ENCODE measurements at places on chromosomes 7 and 10. TPM values are rescaled to one million over a fixed set of nuclear protein-coding genes. Genes with fewer than 3 reads are reported as not detected.
A peak's percentile ranks its signal among the peaks of the same experiment; 100 is the strongest.

GIMAP6 gene
- total RNA-seq = 11.9 TPM

DNA sequence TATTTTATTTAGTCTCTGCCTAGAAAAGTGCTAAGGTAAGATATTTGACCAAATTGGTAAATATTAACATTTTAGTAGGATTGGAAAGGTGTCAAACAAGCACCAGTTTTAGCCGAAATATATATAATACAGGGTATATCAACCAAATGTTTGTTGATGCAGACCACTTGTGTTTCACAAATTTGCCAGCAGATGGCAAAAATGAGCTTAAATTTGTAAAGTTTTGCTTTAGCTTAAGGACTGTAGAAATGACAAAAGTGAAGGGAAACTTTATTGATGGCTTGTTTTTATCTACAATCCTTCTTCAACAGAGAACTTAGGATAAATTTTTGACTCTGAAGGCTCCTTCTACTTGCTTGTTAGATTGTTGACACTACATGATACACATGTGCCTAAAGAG, 4.8 kb upstream of the POLR1F start:
- H3K36me3 ChIP-seq = no peaks in the 10 kb centered on the region
- no peak overlapping the region for H3K27ac ChIP-seq
- H3K4me1 ChIP-seq = peaks cover 7% of the 10 kb centered on the region
- no peak overlapping the region for H3K4me3 ChIP-seq
- H3K27me3 ChIP-seq = no peaks in the 10 kb centered on the region
- DNase-seq = no peak

DNA sequence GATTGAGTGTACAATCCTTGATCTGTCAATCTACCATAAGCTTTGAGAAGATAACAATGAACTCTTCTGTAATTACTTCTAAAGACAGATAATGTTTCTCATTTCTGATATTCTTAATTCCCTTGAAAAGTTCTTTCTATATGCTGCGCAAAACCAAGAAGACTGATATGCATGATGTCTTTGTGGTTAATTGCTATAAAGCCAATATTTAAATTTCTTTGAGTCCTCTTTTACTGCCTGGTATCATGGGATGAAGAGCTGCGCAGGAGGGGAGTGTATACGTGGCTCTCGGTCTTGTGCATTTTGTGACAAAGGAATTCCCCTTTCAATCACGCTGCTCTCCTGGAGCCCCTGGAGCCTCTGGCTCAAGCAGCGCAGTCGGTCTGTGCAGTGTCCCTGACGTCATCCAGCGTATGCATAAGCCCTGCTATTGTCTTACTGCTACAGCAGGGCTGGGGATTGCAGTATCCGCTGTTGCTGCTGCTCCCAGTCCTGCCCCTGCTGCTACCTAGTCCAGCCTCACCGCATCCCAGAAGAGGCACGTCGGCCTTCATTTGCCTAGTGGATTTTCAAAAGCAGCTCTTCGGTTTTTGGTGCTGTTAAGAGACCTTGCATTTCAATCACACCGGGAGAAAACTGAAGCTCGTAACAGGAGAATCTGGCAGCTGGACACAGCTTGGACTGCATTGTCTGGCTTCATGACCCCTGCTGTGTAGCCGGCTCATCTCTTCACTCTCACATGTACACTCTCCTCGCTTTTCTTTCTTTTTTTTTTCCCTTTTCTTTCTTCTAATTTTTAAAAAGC, 66.7 kb downstream of the ST7 start:
- H3K27ac ChIP-seq = peak overlapping the region; percentile 72
- peak; percentile 93 for DNase-seq
- H3K27me3 ChIP-seq = no peaks in the 10 kb centered on the region
- peaks cover 33% of the 10 kb centered on the region for H3K4me1 ChIP-seq
- H3K36me3 ChIP-seq = no peaks in the 10 kb centered on the region

MUC12 gene
- total RNA-seq = 0.14 TPM

NXPH1 gene
- not detected for total RNA-seq

SLC39A12 gene
- not detected for total RNA-seq

LMBR1 gene
- 43.9 TPM for total RNA-seq

- H3K4me1 ChIP-seq = peaks cover 60% of the 10 kb centered on the region
- H3K36me3 ChIP-seq = no peaks in the 10 kb centered on the region
- no peak for DNase-seq
- H3K27ac ChIP-seq = peak overlapping the region; percentile 84
These were observed 95.5 kb downstream of the CTBP2 start for GRCh38 chr10:125064681-125065492.

DNA sequence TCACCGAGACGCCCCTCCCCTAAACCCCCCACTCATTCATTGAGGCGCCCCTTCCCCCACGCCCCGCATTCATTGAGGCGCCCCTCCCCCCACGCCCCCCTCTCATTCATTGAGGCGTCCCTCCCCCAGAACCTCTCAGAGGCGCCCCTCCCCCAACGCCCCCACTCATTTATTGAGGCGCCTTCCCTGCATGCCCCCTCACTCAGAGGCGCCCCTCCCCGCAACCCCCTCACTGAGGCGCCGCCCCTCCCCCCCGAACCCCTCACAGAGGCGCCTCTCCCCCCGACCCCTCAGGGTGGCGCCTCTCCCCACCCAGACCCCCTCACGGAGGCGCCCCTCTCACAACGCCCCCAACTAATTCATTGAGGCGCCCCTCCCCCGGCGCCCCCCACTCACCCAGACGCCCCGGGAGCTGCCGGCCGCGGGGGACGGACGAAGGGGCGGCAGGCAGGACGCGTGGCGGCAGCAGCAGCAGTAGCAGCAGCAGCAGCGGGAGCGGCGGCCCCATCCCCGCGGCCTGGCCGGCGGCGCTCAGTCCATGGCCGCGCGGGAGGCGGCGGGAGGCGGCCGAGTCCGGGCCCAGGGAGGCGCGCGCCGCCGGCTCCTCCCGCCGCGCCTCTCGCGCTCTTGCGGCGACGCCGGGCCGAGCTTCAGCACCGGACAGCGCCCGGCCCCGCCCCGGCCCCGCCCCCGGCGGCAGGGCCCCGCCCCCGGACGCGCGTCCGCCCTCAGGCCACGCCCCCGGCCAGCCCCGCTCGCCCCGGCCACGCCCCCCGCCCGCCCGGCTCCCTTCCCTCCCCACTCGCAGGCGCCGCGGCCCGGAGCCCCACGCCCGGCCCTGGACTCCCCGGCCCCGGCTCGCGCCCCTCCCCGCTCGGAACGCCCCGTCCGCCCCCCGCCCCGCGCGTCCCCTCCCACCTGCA, at the start of gene PTPRN2:
TSS of gene PTPRN2 (minus strand) at position 662 of the 923 bp plus-strand sequence.
- H3K36me3 ChIP-seq = no peaks in the 10 kb centered on the region
- DNase-seq = peak; percentile 70
- H3K4me3 ChIP-seq = peak within 1 kb of the TSS; percentile 53
- peak within 1 kb of the TSS; percentile 21 for H3K27ac ChIP-seq

- H3K4me1 ChIP-seq = no peaks in the 10 kb centered on the region
- H3K36me3 ChIP-seq = peaks cover 2% of the 10 kb centered on the region
- H3K27me3 ChIP-seq = no peaks in the 10 kb centered on the region
- peak; percentile 87 for DNase-seq
These were observed 33.3 kb downstream of the GET4 start for GRCh38 chr7:909358-910329.

DNA sequence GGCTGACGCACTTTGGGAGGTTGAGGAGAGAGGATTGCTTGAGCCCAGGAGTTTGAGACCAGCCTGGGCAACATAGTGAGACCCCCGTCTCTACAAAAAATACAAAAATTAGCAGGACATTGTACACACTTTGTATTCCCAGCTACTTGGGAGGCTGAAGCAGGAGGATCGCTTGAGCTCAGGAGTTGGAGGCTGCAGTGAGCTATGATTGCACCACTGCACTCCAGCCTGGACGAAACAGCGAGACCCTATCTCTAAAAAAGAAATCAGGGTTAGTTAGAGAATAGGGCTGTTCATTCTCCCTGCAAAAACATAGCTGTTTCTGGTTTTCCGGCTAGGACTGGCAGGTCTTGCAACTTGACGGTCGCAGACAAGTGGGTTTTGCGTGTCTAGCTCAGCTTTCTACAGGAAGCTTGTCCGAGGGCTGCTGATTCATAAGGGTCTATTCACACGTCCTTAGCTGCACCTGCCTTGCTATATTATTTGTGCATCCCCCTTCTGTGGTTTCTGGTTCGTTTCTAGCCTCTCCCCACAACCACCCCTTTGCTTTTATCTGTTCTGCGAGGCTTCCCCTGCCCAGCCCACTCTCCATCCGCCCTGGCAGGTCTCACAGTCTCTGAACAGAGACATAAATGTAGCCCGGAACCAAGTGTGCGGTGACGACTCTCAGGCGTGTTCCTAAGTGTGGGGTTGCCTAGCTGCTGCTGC, 10.7 kb downstream of the AMZ1 start:
- H3K4me3 ChIP-seq = no peak overlapping the region
- no peaks in the 10 kb centered on the region for H3K27me3 ChIP-seq
- no peaks in the 10 kb centered on the region for H3K36me3 ChIP-seq
- no peak overlapping the region for H3K27ac ChIP-seq
- no peaks in the 10 kb centered on the region for H3K4me1 ChIP-seq

DNA sequence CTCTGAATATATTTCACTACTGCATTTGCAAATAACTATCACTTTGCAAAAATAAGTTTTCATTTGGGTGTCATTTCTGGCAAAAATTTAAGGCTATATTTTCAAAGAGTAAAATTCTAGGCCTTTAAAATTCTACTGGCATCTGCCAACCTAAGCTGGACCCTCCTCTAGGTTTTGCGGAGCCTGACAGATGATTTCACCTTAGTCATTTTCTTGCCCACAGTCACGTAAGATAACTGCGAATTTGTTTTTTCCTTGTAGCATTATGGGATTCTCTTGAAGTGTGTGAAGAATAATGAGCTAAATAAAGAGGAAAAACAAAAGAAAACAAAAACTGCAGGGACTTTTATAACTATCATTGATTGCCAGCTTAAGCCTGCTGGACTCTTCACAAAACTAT, 7.8 kb downstream of the MEOX2 start:
- no peaks in the 10 kb centered on the region for H3K27me3 ChIP-seq
- no peaks in the 10 kb centered on the region for H3K36me3 ChIP-seq

- H3K27me3 ChIP-seq = no peaks in the 10 kb centered on the region
- peak overlapping the region; percentile 8 for H3K4me3 ChIP-seq
- H3K36me3 ChIP-seq = no peaks in the 10 kb centered on the region
- H3K27ac ChIP-seq = peak overlapping the region; percentile 66
- peak; percentile 90 for DNase-seq
These were observed 122.4 kb upstream of the AFAP1L2 start for GRCh38 chr10:114526504-114527238.

- H3K27me3 ChIP-seq = no peaks in the 10 kb centered on the region
- H3K4me1 ChIP-seq = peaks cover 13% of the 10 kb centered on the region
- peak; percentile 71 for DNase-seq
- H3K27ac ChIP-seq = no peak overlapping the region
- peaks cover 44% of the 10 kb centered on the region for H3K36me3 ChIP-seq
These were observed 3.0 kb upstream of the BTBD16 start for GRCh38 chr10:122267849-122268737.

GRCh38 chr7:2866601-2867000, 22.5 kb upstream of the GNA12 start:
- no peak overlapping the region for H3K4me3 ChIP-seq
- DNase-seq = no peak
- H3K4me1 ChIP-seq = no peaks in the 10 kb centered on the region

FAM221A gene
- 9.4 TPM for total RNA-seq

GRCh38 chr10:56003555-56003954, 357.5 kb downstream of the ZWINT start:
- no peak overlapping the region for H3K4me3 ChIP-seq
- no peaks in the 10 kb centered on the region for H3K4me1 ChIP-seq
- H3K36me3 ChIP-seq = no peaks in the 10 kb centered on the region
- no peak for DNase-seq
- H3K27me3 ChIP-seq = no peaks in the 10 kb centered on the region

DNA sequence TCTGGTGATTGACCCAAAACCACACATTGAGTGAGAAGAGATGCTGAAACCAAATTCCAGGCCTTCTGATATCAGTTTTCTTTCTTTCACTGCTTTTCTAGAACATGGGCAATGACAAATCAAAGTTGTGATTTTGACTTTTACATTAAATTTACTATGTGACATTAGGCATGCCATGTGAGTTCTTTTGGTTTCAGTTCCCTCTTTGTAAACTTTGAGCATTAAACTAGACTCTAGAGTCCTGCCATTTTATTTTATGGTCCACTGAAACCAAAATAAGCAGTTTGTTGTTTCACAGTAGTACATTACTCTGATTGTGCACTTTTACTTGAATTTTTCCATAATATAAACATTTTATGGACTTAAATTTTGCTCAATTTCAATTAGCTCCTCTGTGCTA, 381.1 kb upstream of the SEMA3D start:
- H3K4me3 ChIP-seq = no peak overlapping the region
- H3K36me3 ChIP-seq = no peaks in the 10 kb centered on the region
- no peak for DNase-seq

GRCh38 chr7:39530971-39531370, 35.2 kb upstream of the YAE1 start:
- H3K4me3 ChIP-seq = no peak overlapping the region
- H3K27ac ChIP-seq = no peak overlapping the region
- H3K27me3 ChIP-seq = no peaks in the 10 kb centered on the region
- DNase-seq = no peak
- no peaks in the 10 kb centered on the region for H3K36me3 ChIP-seq

- H3K4me1 ChIP-seq = no peaks in the 10 kb centered on the region
- H3K4me3 ChIP-seq = no peak overlapping the region
- no peak overlapping the region for H3K27ac ChIP-seq
- no peaks in the 10 kb centered on the region for H3K27me3 ChIP-seq
- no peaks in the 10 kb centered on the region for H3K36me3 ChIP-seq
These were observed 194.6 kb upstream of the PHYHIPL start for GRCh38 chr10:58981846-58982245.

- no peaks in the 10 kb centered on the region for H3K4me1 ChIP-seq
- no peaks in the 10 kb centered on the region for H3K36me3 ChIP-seq
- H3K27me3 ChIP-seq = no peaks in the 10 kb centered on the region
- peak overlapping the region; percentile 72 for H3K4me3 ChIP-seq
- DNase-seq = no peak
These were observed 2.4 kb downstream of the FAS start for GRCh38 chr10:88992921-88993524.

DNA sequence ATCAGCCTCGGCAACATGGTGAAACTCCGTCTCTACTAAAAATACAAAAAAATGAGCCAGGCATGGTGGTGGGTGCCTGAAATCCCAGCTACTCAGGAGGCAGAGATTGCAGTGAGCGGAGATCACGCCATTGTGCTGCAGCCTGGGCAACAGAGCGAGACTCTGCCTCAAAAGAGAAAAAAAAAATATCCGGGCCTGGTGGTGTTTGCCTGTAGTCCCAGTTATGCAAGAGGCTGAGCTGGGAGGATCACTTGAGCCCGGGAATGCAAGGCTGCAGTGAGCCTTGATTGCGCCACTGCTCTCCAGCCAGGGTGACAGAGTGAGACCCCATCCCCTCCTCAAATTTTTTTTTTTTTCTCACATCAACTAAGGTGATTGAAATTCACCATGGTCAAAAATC, 42.8 kb downstream of the CDC123 start:
- H3K27ac ChIP-seq = no peak overlapping the region
- H3K36me3 ChIP-seq = peaks cover 9% of the 10 kb centered on the region
- peaks cover 35% of the 10 kb centered on the region for H3K4me1 ChIP-seq
- no peak for DNase-seq

GRCh38 chr7:143229054-143229790, 7.4 kb downstream of the TAS2R40 start:
- DNase-seq = no peak
- no peaks in the 10 kb centered on the region for H3K4me1 ChIP-seq
- H3K4me3 ChIP-seq = no peak overlapping the region
- H3K27ac ChIP-seq = no peak overlapping the region

- H3K27me3 ChIP-seq = no peaks in the 10 kb centered on the region
- DNase-seq = no peak
- no peaks in the 10 kb centered on the region for H3K36me3 ChIP-seq
- H3K27ac ChIP-seq = no peak overlapping the region
These were observed 309.3 kb downstream of the PAXIP1 start for GRCh38 chr7:154693661-154694060.

CFAP58 gene
- 0.36 TPM for total RNA-seq

Measured in sigmoid colon (tissue), 7 donors.